ENCODE measurements at places on chromosomes 2 and 18. TPM values are rescaled to one million over a fixed set of nuclear protein-coding genes. Genes with fewer than 3 reads are reported as not detected.

Gene CPO
- not detected for total RNA-seq

Gene CDH2
- total RNA-seq, result not detected

Gene ZNF532
- 4.2 TPM for total RNA-seq

GRCh38 chr2:175004980-175005732 is at the start of gene CHN1:
Gene CHN1, minus strand, starts transcription at chr2:175005381. Its CDS starts 469 bp downstream, at chr2:175004912.
- no peak within 1 kb of the TSS for H3K27ac ChIP-seq
- peak; percentile 68 for DNase-seq
- H3K4me3 ChIP-seq, result peak within 1 kb of the TSS; percentile 77
- H3K27me3 ChIP-seq, result peaks cover 58% of the 10 kb centered on the region
- no peaks in the 10 kb centered on the region for H3K36me3 ChIP-seq

- DNase-seq, result no peak
- H3K36me3 ChIP-seq, result peaks cover 47% of the 10 kb centered on the region
- H3K4me1 ChIP-seq, result no peaks in the 10 kb centered on the region
- H3K4me3 ChIP-seq, result no peak overlapping the region
- H3K27me3 ChIP-seq, result no peaks in the 10 kb centered on the region
- no peak overlapping the region for H3K27ac ChIP-seq
Observed at GRCh38 chr2:239355139-239355538, 45.7 kb downstream of the HDAC4 start.

GRCh38 chr18:79528846-79529245 is 133.1 kb downstream of the NFATC1 start:
- H3K27me3 ChIP-seq, result no peaks in the 10 kb centered on the region
- no peak overlapping the region for H3K27ac ChIP-seq
- peak; percentile 71 for DNase-seq
- no peak overlapping the region for H3K4me3 ChIP-seq

DNA sequence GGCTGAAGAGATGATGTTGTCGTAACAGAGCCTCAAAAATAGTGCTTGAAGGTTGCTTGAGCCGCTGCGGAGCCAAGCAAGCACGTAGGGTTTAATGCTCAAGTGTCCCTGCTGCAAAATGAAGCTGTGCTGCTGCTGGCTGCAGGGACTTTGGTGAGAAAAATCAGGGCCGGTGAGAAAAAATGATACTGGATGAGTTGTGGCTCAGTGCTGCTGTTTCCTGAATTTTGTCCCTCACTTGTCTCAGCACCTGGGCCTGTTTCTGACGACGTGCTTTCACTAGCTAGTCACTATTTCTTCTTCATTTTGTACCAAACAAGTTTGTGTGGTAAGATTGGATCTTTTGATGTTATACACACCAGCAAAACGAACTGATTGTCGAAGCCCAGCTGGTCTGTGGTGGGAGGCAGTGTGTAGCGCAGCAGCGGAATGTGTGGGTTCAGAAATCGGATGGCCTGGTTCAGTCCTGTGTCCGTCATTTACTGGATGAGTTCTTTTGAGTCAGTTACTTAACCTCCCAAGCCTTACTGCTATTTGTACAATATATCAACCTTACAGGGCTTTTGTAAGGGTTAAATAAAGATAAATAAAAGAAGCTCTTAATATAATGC is 172.8 kb upstream of the FOSL2 start:
- no peak for DNase-seq
- no peak overlapping the region for H3K4me3 ChIP-seq
- H3K27me3 ChIP-seq, result no peaks in the 10 kb centered on the region
- no peak overlapping the region for H3K27ac ChIP-seq

DNA sequence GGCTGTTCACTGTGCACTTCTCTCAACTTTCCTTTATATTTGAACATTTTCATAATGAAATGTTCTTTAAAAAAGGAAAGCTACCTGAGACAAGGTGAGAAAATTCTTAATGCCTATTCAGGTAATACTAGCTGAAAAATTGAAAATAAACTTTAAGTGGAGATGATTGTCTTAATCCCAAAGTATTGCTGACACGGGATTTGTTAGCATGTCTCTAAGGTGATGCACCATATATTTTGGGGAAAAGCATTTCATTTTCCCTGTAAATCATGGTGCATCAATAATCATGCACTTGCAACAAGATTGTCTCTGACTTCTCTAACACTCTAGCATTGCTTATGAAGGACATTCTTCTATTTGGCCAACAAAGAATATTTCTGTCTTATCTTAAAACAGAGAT is 848.0 kb downstream of the DPP10 start:
- H3K4me3 ChIP-seq, result no peak overlapping the region
- H3K36me3 ChIP-seq, result no peaks in the 10 kb centered on the region
- no peak overlapping the region for H3K27ac ChIP-seq
- DNase-seq, result no peak
- no peaks in the 10 kb centered on the region for H3K4me1 ChIP-seq
- no peaks in the 10 kb centered on the region for H3K27me3 ChIP-seq

DNA sequence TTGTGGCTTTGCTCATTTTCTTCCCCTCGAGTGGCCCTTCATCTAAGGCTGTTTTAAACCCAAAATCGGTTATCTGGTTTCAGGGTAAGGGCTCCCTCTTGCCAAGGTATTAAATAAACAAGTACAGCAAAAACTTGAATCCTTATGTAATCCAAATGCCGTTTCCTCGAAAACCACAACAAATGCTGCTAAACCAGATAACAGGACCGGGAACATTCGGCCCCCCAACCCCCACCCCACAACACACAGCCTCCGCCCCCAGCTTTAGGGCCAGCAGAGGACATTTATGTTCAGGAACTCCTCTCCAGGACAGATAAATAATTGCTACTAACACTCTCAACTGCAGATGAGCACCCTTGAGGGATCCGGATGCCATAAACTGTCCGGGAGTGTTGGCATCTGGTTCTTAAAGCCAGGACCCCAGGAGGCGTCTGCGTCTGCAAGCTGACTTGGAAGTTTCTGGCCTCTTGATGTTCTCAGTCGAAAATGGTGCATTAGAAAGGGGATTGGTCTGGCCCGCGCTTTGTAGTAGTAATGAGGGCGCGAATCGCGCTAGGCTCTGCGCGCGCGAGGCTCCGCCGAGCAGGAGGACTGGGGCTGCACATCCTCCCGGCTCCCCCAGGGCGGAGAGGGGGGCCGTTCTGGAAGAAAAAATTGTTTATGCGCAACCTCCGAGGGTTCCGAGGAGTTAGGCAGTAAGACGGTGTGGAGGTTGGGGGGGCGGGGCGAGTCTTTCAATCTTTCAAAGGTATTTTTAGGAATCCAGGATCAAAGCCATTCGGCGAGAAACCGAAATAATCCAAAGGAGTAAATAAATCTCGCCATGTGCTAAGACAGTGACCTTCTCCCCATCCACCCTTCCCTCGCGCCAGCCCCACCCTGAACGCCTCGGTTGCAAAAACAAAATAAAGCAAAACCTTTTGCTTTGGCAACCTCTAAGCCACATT is 3.9 kb upstream of the ID2 start:
- H3K4me1 ChIP-seq, result peaks cover 26% of the 10 kb centered on the region
- H3K27me3 ChIP-seq, result peaks cover 43% of the 10 kb centered on the region
- H3K4me3 ChIP-seq, result peak overlapping the region; percentile 84
- H3K36me3 ChIP-seq, result peaks cover 37% of the 10 kb centered on the region
- H3K27ac ChIP-seq, result peak overlapping the region; percentile 66
- peak; percentile 52 for DNase-seq

DNA sequence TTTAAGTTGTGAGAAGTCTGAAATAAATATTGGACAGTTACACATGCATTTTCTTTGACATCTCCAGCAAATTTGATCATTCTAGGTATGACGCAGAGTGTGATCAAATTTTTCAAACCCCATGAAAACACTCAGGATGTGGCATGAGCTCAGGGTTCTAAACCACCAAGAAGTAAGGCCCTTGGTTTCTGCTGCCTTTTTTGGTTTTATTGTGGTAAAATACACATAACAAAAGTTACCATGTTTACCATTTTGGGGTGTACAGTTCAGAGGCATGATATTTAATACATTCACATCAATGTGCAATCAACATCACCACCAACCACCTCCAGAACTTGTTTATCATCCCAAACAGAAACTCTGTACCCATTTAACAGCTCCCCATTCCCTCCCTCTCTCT is 64.3 kb upstream of the TTN start:
- DNase-seq, result peak; percentile 20
- H3K36me3 ChIP-seq, result no peaks in the 10 kb centered on the region
- H3K27ac ChIP-seq, result no peak overlapping the region
- H3K4me1 ChIP-seq, result peaks cover 18% of the 10 kb centered on the region
- no peak overlapping the region for H3K4me3 ChIP-seq

GRCh38 chr2:10546975-10547391 is 98.9 kb upstream of the ODC1 start:
- H3K27ac ChIP-seq, result no peak overlapping the region
- no peak overlapping the region for H3K4me3 ChIP-seq
- H3K27me3 ChIP-seq, result peaks cover 34% of the 10 kb centered on the region
- peaks cover 40% of the 10 kb centered on the region for H3K4me1 ChIP-seq
- DNase-seq, result no peak

- H3K36me3 ChIP-seq, result no peaks in the 10 kb centered on the region
- H3K4me3 ChIP-seq, result no peak overlapping the region
- no peak for DNase-seq
- no peak overlapping the region for H3K27ac ChIP-seq
Observed at GRCh38 chr2:101047774-101048173, 45.7 kb downstream of the RPL31 start.

DNA sequence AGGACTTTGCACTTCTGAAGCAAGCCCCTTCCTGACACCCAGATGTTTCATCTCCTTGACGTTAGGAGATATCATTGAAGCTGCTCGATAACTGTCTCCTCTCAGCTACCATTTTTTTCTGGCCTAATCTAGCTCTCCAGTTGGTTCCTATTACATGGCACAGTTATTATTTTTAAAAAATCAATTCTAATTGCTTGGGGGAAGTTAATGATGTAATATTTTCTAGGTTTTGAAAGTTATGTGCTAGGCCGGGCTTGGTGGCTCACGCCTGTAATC is 22.5 kb upstream of the RAB31 start:
- no peak overlapping the region for H3K4me3 ChIP-seq
- no peak overlapping the region for H3K27ac ChIP-seq
- no peaks in the 10 kb centered on the region for H3K36me3 ChIP-seq
- peaks cover 10% of the 10 kb centered on the region for H3K4me1 ChIP-seq
- no peak for DNase-seq

DNA sequence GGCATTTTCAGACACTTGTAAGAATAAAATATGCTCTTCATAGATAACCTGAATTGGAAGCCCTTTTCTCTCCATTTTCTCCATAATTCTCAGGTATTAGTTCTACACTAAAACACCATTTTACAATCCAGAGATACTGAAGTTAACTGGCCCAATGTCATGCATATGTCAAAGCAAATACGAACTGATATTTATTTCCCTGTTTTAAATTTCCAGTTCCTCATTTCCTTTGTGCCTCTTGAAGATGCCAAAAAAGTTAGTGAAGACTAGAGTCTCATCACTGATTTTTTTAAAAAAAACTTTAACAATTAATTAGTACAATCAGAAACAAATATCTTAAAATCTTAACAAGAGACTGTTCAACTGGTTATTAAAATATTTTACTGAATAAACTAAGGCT is 52.8 kb upstream of the ITGB6 start:
- no peak overlapping the region for H3K27ac ChIP-seq
- peaks cover 8% of the 10 kb centered on the region for H3K27me3 ChIP-seq
- H3K36me3 ChIP-seq, result no peaks in the 10 kb centered on the region

- H3K27ac ChIP-seq, result no peak overlapping the region
- H3K4me3 ChIP-seq, result no peak overlapping the region
- peaks cover 4% of the 10 kb centered on the region for H3K27me3 ChIP-seq
- no peak for DNase-seq
- H3K36me3 ChIP-seq, result no peaks in the 10 kb centered on the region
- H3K4me1 ChIP-seq, result no peaks in the 10 kb centered on the region
Observed at GRCh38 chr2:231374771-231375170, 20.7 kb upstream of the B3GNT7 start.

DNA sequence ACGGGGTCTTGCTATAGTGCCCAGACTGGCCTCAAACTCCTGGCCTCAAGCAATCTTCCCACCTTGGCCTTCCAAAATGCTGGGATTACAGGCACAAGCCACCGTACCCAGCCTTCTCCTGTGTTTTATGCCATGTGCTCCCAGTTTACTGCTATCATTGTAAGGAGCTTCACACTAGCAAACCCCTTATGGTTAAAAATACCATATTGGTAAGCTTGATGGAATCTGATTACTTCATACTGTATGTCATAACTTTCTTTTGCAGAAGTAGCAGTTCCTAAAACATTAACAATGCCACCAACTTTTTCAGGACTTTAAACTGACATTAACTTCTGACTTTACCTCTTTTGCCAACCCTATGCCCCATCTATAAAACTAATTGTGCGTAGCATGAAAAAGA is 36.2 kb downstream of the HAT1 start:
- H3K4me1 ChIP-seq, result peaks cover 25% of the 10 kb centered on the region
- H3K27me3 ChIP-seq, result no peaks in the 10 kb centered on the region
- peaks cover 32% of the 10 kb centered on the region for H3K36me3 ChIP-seq
- H3K27ac ChIP-seq, result no peak overlapping the region
- no peak for DNase-seq

- peaks cover 5% of the 10 kb centered on the region for H3K27me3 ChIP-seq
- H3K4me3 ChIP-seq, result no peak overlapping the region
- H3K36me3 ChIP-seq, result no peaks in the 10 kb centered on the region
- no peak overlapping the region for H3K27ac ChIP-seq
Observed at GRCh38 chr2:199631129-199631528, 173.4 kb upstream of the SATB2 start.

DNA sequence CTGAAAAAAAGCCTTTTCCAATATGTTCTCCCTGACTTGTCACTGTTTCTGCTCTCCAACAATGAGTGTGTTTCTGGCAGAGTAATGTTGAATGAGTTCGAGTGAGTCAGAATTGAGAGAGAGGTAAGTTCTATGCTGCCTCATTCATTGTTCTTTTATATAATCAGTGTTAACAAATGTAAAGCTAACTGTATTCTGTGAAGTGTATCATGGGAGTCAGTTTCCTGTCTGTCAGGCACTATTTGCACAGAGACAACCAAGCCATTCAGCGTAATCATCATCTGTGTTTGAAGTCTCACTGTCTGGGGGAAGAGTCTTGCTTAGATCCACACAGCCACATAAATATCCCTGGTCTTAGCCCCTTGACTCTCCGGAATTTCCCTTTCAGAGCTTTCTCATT is 22.0 kb upstream of the UPP2 start:
- peaks cover 8% of the 10 kb centered on the region for H3K27me3 ChIP-seq
- H3K27ac ChIP-seq, result no peak overlapping the region
- DNase-seq, result no peak
- no peaks in the 10 kb centered on the region for H3K36me3 ChIP-seq
- no peaks in the 10 kb centered on the region for H3K4me1 ChIP-seq
- no peak overlapping the region for H3K4me3 ChIP-seq

- peaks cover 14% of the 10 kb centered on the region for H3K36me3 ChIP-seq
- peaks cover 11% of the 10 kb centered on the region for H3K4me1 ChIP-seq
- no peaks in the 10 kb centered on the region for H3K27me3 ChIP-seq
- DNase-seq, result no peak
- H3K4me3 ChIP-seq, result no peak overlapping the region
- no peak overlapping the region for H3K27ac ChIP-seq
Observed at GRCh38 chr2:74045454-74045853, 60.7 kb downstream of the TET3 start.
